ENCODE measurements at places on chromosomes 4 and X.
A peak's percentile ranks its signal among the peaks of the same experiment; 100 is the strongest.

DNA sequence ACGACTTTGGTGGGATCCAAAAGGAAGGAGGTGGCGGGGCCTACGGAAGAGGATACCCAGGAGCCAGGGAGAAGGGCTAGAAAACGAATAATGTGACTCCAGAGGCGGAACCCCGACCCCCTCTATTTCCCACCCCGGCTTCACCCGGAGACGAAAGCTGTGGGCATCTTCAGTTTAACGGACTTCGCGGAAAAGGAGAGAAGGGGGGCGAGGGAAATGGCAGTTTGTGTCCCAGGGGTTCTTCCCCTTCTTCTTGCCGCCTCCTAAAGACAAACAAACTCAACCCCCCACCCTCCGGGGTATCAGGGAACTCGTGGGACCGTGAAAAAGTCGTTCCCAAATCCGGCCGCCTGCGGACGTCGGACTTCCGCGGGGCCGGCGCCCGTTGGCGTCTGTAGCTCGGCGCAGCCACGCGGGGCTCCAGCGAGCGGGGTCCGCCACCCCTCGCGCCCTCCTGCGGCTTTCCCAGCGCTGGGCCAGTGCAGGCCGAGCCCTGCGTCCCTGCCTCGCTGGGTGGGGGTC, 3.6 kb upstream of the LEF1 start:
- DNase-seq, result peak; percentile 13

- no peak for DNase-seq
Observed at GRCh38 chr4:53800741-53801140, 209.5 kb upstream of the LNX1 start.

DNA sequence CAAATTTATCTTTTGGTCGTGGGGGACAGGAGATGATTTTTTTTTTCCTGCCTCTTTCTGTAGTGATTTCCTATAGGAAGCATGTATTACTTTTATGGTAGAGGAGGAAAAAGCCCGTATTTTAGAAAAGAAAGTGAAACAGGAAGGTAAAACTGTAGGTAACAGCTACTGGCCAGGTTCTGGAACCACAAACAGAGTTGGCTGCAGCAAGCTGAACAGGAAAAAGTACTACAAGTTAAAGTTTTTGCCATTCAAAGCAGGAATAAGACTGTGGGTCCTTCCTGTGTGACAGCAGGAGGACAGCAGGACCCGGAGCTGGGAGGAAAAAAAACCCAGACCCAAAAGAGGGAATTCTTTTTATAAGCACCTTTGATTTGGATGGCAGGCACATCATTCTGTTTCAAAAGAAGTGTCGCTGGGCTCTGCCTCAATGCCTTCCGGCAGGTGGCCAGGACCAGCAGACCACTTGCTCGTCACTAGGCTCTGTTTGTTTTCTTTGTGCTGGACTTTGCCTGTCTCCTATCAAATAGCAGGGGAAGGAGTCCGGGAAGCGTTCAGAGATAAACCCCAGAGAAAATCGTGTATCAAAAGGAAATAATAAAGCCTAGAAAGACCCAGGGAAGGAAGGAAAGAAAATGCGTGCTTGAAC, 277.9 kb downstream of the ADGRA3 start:
- DNase-seq, result no peak

- no peak for DNase-seq
Observed at GRCh38 chr4:169238445-169238844, 32.3 kb downstream of the SH3RF1 start.

DNA sequence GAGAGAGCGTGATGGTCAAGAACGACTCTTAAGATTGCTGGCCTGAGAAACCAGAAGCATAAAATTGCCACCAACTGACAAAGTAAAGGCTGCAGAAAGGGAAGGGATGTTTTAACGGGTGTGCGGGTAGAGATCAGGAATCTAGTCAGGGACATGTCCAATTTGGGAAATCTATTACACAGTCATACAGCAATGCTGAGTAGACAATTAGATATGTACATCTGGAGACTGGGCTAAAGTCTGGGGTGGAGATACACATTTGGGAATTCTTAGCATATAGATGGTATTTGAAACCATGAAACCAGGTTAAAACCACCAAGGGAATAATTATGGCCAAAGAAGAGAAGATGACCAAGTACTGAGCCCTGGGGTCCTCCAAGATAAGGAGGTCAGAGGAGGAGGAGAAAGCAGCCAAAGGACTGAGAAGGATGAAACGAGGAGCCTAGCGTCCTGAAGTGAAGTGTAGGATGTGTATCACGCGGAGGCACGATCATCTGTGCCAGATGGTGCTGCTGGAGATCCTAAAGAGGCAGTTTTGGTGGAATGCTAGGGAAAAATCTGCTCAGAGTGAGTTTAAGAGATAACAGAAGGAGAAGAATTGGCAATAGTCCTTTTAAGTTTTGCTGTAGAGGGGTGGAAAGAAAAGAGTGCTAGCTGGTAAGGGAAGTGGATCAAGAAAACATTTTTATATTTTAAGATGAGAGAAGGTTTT, 36.5 kb downstream of the SEC24D start:
- DNase-seq, result no peak

DNA sequence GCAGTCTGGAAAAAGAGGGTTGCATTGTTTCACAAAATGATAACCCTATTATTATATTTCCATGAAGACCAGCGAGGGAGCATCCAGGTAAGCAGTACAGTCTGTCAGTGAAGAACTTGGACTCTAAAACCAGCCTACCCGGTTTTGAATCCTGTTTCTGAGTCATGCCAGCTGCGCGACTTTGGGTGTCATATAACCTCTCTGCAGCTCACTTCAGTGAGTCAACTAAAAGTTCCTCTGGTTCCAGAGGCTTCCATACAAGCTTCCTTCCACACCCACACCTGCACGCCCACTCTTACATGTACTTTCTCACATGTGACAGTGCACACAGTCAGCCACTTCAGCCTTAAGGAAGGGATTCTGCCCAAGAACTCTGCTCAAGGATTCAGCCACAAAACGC, 49.8 kb upstream of the PRPS2 start:
- DNase-seq, result no peak

DNA sequence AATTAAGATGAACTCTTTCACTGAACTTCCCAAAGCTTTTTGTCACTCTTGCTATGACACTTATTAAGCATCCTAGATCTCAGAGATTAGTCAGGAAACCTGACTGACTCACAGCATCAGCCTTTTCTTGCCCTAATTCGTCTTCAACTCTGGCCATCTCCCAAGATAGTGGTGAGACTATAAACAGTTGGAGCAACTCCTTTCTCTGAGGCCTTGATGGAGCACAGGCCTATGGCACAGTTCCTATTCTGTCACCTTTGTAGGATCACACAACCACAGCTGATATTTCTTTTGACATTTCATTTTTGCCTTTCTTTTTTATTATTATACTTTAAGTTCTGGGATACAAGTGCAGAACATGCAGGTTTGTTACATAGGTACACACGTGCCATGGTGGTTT, 217.6 kb downstream of the PRR32 start:
- no peak for DNase-seq

DNA sequence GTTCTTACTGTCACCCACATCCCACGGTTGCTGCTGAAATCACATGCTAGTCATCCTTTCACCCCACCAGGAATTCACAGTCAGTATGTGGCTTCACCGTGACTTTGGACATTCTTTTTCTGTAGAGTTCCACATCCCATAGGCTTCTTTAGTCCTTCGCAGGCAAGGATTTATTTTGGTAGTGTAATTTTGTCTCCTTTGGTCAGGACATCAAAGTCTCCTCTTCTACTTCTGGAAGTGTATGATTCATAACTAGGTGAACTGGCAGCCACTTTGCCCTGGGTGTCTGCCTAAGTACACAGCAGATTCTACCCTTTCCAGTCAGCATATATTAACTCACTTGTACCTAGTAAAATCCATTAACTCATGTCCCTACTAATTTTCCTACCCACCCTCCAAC, 38.3 kb upstream of the MMAA start:
- DNase-seq, result no peak

GRCh38 chr4:113502476-113502875, 259.1 kb downstream of the CAMK2D start:
- DNase-seq, result no peak

GRCh38 chrX:102720237-102721168, at the start of gene GPRASP3:
TSS of gene GPRASP3 (plus strand) at chrX:102720743. CDS start at chrX:102748996, 28,253 bp downstream.
- DNase-seq, result peak; percentile 45

GRCh38 chrX:69116077-69116476, 49.2 kb downstream of the PJA1 start:
- no peak for DNase-seq

DNA sequence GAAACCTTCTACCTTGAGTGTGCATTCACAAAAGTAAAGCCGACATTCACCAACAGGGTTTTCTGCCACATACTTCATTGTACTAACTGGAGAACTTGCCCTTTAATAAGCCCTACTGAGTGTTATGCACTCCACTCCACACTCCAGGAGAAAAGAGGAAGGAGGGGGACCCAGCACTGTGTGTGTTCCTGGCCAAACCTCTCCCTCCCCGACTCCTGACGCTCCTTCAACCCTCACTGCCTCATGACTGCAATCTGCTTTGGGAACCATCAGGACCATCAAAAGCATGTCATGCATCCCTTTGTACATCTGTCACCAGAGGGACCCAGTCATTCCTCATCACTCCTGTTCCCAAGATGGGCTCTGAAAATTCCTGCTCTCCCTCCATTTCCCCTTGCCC, 143.7 kb downstream of the RASL11B start:
- DNase-seq, result no peak

GRCh38 chrX:103376979-103377324, 614 bp downstream of the BEX3 start:
- DNase-seq, result no peak

GRCh38 chrX:132940727-132941327, 17.6 kb downstream of the HS6ST2 start:
- DNase-seq, result no peak

DNA sequence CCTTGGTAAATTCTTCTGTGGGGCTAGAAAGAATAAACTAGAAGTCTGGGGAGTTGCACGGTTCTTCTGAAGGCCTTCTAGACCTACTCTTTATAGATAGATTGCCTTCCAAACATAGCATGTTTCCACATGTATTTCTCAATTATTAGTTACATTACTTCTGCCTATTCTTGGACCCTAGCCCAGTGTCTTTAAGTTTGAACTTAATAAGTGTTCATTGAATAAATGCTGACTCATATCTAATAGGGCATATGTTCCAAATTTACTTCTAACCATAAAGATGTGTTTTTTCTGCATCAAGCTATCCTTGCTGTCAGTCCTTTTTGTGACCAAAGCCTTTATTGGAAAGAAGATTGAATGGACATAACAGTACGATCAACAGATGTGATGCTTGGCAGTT, 503.6 kb upstream of the ZFP42 start:
- DNase-seq, result no peak

DNA sequence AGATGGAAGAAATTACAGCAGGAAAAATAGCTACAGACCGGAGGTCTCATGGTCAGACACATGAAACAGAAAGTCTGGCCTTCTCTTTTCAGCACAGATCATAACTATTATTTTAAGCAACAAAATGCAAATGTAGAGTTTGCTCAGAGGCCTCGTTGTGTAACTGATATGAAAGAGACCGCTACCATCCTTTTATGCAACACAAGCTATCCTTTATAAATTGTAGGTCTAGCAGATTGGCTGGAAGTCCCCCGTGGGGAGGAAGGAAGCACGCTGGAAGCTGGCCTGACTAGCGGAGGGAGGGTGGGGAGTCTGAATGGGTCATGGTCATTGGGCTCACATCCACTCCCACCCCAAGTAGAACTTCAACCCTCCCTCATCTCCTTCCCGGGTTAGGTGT, 27.7 kb downstream of the DMP1 start:
- no peak for DNase-seq

DNA sequence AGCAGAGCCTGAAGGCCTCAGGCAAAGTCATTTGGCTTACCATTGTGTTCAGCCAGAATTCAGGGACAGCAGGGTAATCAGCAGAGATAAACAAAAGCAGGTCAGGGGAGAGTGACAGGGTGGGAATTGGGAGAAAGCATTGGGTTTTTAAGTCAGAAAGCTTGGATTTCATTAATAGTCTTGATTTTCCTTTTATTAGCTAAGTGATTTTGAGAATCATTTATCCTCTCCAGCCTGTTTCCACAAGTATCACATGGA, 410.1 kb downstream of the HNRNPD start:
- no peak for DNase-seq

GRCh38 chr4:138978028-138978585, 37.5 kb upstream of the NOCT start:
- DNase-seq, result no peak

GRCh38 chr4:41918278-41918677, 17.0 kb upstream of the TMEM33 start:
- DNase-seq, result no peak

DNA sequence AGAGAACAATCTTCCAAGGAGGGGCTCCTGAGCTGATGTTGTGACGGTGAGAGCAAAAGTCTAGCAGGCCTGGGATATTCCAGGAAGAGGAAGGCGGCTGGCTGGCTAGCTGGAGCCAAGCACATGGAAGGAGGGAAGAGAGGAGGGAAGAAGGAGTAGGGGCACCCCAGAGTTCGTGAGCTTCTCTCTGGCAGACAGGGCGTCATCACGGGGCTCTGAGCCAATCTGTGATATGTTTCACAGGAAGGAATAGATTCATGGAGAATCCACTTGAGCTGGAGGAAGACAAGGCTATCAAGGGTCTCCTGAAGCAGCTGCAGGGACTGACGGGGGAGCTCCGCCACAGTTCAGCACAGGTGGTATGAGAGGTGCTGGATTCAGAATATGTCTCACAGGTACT, 73.6 kb downstream of the DHRSX start:
- no peak for DNase-seq

DNA sequence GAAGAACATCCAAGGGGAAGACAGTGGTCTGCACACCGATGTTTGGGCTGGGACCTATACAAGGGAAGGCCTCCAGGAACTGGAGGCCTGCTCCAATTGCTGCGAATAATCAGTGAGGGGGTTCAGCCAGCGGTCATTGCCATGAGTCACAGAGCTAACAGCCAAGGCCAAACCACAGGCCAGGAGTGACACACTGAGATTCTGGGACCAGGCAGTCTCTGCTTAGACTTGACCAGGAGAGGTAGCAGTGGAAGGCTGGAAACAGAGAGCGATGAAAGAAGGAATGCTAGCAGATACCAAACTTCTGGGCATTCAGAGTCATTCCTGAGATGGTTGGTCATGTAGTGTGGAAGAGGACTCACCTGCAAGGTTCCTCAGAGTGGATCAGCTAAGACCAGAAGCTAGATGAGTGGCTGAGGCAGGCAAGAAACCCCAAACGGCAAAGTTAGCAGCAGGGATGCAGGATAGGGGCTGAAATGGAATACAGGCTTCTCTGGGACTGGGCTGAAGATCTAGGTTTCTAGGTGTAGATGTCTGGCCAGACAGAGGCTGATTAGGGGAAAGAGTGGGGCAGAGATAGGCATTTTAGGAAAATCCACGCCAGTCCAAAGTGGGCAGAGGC, 54.7 kb downstream of the CNGA2 start:
- no peak for DNase-seq

DNA sequence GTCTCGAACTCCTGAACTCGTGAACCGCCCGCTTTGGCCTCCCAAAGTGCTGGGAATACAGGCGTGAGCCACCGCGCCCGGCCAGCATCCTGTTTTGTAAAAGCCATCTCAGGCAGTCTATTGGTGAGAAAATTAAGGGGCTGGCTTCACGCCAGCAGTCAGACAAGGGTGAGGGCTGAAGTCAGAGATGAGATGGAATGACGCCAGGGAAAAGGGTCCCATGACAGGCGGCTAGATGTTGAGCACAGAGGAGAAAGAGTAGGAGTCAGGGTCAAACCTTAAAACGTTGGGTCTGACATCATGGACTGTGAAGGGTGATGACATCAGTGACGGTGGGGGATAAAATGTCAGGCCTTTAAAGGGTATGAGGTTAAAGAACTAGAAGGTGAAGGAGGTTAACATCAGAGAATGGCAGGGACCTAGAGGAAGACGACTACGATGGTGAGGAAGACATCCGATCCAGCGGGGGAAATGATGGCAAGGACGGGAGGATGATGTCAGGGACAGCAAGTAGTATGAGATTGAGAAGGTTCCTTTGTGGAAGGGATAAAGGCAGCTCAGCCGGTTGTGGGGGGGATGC, 504 bp upstream of the RBM3 start:
- no peak for DNase-seq
